ENCODE measurements at places on chromosomes 4 and X. TPM values are rescaled to one million over a fixed set of nuclear protein-coding genes. Genes with fewer than 3 reads are reported as not detected.

The F9 gene
- total RNA-seq = not detected

The SERPINA7 gene
- not detected for total RNA-seq

- H3K4me3 ChIP-seq = no peak overlapping the region
- no peaks in the 10 kb centered on the region for H3K36me3 ChIP-seq
- no peak overlapping the region for H3K27ac ChIP-seq
- H3K27me3 ChIP-seq = no peaks in the 10 kb centered on the region
These were observed 54.3 kb downstream of the ADGRL3 start for GRCh38 chr4:61254406-61254805.

GRCh38 chr4:85703096-85703495, 228.1 kb downstream of the ARHGAP24 start:
- H3K4me3 ChIP-seq = no peak overlapping the region
- no peaks in the 10 kb centered on the region for H3K36me3 ChIP-seq
- no peak overlapping the region for H3K27ac ChIP-seq

GRCh38 chrX:96707804-96708203, 23.2 kb downstream of the DIAPH2 start:
- H3K27me3 ChIP-seq = no peaks in the 10 kb centered on the region
- no peaks in the 10 kb centered on the region for H3K36me3 ChIP-seq
- peaks cover 4% of the 10 kb centered on the region for H3K4me1 ChIP-seq
- no peak overlapping the region for H3K27ac ChIP-seq
- DNase-seq = no peak

DNA sequence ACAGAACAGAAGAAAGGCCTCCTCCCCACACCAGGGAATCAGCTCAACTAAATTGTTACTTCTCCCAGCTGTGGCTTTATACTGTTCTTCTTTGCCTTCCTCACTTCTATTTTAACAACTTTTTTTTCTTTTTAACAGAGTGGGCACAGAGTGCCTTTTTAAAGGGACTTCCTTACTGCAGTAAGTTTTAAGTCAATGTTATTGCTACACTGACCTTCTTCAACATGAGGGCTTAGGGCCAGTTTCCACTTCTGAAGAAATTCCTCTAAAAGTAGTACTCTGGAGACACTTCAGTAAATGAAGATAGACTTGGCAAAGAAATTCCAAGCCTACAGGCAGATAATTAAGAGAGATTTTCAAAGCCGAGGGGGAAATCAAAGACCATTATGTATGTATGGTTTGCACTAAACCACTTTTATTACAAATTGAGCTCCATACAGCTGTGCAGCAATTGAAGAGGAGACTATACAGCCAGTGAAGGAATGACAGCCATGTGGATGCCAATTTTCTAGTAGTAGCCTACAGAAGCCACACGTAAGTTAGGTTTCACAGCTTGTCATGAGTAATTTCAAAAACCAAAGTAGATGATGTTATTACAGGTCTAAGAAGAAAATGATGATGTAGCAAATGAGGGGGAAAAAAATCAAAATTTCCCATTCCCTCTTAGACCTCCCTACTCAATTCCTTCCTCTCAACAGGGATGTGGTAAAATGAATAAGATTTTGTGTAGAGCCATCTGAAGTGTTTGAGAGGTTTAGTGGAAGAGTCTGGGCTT, 36.9 kb upstream of the RASGEF1B start:
- H3K4me1 ChIP-seq = peaks cover 13% of the 10 kb centered on the region
- H3K4me3 ChIP-seq = no peak overlapping the region
- DNase-seq = no peak
- H3K27me3 ChIP-seq = no peaks in the 10 kb centered on the region

- no peaks in the 10 kb centered on the region for H3K36me3 ChIP-seq
- H3K27ac ChIP-seq = no peak overlapping the region
- H3K4me3 ChIP-seq = no peak overlapping the region
- no peak for DNase-seq
These were observed 84.3 kb upstream of the MAB21L2 start for GRCh38 chr4:150497612-150498011.

GRCh38 chr4:122379239-122379638, 428 bp downstream of the ADAD1 start:
- H3K4me3 ChIP-seq = no peak overlapping the region
- H3K4me1 ChIP-seq = no peaks in the 10 kb centered on the region
- no peaks in the 10 kb centered on the region for H3K36me3 ChIP-seq
- H3K27me3 ChIP-seq = no peaks in the 10 kb centered on the region
